Fibroblast of upper back skin (primary cell): ENCODE measurements at places on chromosomes 4 and X.

DNA sequence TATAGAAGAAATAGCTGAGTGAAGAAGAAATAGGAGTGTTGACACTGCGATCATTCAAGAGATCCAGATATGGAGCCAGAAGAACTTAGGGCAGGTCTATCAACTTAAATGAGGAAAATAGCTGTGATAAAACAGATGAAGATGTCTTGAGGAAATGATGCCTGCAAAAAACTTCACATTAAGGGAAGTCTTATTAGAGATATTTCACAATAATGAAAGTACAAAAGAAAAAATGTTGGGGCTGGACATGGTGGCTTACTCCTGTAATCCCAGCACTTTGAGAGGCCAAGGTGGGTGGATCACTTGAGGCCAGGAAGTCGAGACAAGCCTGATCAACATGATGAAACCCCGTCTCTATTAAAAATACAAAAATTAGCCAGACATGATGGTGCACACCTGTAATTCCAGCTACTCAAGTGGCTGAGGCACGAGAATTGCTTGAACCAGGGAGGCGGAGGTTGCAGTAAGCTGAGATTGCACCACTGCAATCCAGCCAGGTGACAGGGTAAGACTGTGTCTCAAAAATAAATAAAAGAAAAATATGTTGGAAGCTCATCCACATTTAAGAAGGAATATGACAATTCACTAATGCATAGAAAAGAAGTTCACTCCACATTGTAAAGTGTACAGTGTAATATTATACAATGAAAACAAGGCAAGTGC lies 56.3 kb downstream of the PKD2 start:
- DNase-seq: no peak

DNA sequence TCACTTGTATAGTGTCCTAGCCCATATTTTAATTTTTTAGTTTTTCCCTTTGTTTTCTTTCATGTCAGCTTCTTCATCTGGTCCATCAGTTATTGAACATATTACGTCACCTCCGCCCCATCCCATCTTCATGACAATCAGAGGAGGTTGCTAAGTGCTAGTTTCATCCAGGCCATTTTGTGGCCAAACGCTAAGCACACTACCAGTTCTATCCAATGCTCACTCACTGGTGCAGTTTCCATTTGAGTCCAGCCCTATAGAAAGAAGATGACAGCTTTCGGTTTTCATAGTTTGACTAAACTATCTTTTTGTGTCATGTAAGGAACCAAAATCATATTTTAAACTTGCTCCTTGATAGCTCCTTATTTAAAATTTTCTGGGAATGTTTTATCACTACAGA lies 304.2 kb downstream of the TENM3 start:
- DNase-seq: no peak

DNA sequence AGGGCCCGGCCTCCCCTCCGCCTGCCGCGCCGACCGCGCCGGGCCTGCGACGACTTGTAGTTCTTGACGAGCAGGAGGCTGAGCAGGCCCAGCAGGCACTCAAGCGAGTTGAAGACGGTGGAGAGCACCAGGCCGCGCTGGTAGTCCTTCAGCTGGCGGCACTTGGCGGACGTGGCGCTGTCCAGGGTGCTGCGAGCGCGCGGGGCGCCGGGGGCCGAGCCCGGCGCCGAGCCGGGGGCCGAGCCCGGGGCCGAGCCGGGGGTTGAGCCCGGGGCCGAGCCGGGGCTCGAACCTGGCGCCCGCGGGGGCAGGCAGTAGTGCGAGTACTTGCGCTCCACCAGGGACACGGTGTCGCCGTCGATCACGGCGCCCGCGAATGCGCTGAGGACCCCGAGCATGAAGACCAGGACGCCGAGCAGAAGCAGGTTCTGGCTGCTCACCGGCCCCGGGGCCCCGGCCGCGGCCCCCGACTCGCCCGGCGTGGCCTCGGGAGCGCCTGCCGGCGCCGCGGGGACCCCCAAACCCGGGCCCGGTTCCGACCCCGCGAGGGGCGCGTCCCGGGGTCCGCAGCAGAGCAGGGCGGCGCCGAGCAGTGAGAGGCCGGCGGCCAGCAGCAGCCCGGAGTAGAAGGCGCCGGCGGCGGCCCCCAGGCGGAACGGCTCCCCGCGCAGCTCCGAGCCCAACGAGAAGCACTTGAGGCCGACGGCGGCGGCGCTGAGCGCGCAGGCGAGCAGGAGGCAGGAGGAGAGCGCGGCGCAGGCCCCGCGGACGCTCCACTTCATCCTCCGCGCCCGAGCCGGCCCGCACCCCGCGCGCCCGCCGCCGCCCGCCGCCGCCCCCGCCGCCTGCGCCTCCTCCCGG lies 584 bp downstream of the TMEM271 start:
- peak; percentile 47 for DNase-seq

- peak; percentile 53 for DNase-seq
These were observed 142.4 kb upstream of the ANKRD50 start for GRCh38 chr4:124854968-124855367.

DNA sequence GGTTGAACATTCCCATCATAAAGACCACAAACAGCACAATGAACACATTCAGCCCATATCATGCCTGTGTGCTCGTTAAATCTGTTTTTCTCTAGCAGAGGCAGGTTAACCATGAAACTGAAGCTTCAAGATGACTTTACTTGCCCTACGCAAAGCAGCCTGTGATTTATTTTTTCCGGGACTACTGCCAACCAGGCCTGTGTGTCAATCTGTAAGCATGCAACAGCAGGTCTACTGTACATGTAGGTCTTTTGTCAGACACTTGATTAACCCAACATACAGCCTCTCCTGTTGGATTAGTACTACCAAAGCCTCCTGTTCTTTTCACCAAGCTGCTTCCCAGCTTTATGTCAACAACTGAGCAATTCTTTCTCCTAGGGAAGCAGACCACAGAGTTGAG lies 85.5 kb upstream of the ACSL1 start:
- DNase-seq: peak; percentile 66

DNA sequence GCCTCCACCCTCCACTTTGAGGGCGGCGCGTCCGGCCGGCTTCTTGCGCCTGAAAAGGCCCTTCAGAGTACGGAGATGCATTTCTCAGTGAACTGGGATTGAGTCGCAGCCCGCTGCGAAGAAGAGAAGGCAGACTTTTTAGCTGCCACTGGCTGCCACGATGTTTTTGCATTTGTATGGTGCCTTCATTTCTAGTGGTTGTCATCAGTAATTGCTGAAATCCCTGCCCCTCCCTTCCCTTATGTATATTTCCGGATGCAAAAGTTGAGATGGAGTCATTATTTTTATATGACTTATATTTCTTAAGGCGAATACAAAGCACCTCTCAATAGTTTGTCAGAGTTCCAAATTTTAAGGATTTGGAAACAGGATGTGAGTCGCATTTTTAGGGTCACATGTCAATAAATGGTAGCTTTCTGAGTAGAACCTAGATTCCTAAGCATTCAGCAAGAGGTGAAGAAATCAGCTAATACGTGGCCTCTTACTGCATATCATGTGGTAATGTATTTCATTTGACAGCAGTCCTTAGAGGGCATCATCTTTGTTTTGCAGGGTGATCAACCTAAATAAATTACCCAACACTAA lies 658 bp downstream of the ATP6AP2 start:
- DNase-seq: peak; percentile 0

GRCh38 chr4:5759236-5760075 lies 48.5 kb downstream of the EVC start:
- no peak for DNase-seq

DNA sequence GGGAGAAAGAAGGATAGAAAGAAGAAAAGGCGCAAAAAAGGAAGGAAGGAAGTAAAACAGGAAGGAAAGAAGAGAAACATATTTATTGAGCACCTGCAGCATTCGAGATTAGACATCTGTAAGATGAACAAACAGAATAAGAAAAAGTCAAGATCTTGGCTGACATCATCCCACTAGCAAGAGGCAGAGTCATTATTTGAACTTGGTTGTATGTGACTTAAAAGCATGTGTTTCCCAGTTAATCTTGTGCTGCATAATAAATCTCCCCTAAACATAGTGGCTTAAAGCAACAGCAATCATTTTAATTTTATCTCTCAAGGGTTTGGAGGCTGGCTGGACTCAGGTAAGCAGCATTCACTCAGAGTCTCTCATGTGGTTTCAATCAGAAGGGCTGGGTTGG lies 38.5 kb upstream of the COX7B2 start:
- no peak for DNase-seq

DNA sequence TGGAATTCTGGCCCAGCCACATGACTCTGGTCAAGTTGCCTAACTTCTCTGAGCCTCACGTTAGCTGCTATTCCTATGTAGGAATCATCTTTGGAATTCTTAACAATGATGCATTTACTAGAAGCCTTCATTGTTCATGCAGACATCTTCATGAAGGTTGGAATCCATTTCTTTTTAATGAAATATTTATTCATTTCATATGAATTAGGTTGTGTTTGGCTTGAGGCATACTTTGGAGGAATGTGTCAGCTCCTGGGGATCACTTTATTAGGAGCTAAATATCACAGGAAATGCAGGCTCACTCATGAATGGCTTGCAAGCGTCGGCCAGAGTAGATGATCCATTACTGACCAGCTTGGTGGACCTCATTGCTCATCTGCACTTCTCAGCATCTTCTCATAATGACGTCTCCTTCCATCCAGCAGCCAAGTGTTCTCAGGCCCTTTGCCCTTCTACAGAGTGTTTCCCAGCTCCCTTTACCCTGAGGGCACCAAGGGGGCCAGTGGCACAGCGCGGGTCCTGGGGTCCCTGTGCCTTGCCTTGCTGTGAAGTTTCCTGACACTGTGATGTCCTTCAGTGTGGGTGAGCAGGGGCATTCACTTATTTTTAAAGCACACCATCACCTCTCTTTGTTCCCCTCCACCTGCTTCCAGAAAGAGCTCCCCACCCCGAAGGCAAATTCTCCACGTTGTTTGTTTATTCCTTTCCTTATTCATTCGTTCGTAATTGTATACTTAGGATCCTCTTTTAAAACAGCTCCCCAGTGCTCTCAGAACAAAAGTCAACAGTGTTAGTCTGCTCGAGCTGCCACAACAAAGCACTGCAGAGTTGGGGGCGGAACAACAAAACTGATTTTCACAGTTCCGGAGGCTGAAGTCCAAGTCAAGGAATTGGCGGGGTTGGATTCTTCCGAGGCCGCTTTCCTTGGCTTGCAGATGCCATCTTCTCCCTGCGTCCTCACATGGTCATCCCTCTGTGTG lies 106.8 kb downstream of the STK32B start:
- no peak for DNase-seq

GRCh38 chrX:41167888-41168287 lies 82.6 kb downstream of the USP9X start:
- DNase-seq: no peak

DNA sequence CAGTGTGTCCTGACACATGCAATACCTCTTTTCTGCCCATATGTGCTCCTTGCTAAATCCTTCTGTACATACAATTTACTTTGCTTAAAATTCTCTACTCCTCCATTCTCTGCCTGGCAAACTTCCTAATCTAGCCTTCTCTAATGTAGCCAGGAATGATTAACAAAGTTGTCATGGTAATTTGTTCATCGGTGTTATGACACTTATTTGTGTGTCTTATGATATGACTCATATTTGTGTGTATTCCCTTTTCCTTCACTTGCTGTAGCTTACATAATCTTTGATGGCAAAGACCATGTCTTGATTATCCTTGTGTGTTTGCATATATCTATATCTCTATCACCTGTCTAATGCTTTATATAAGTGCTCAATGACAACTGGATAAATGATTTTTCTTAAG lies 133.3 kb downstream of the COL25A1 start:
- peak; percentile 6 for DNase-seq

GRCh38 chr4:22241415-22241814 lies 274.5 kb downstream of the ADGRA3 start:
- no peak for DNase-seq

DNA sequence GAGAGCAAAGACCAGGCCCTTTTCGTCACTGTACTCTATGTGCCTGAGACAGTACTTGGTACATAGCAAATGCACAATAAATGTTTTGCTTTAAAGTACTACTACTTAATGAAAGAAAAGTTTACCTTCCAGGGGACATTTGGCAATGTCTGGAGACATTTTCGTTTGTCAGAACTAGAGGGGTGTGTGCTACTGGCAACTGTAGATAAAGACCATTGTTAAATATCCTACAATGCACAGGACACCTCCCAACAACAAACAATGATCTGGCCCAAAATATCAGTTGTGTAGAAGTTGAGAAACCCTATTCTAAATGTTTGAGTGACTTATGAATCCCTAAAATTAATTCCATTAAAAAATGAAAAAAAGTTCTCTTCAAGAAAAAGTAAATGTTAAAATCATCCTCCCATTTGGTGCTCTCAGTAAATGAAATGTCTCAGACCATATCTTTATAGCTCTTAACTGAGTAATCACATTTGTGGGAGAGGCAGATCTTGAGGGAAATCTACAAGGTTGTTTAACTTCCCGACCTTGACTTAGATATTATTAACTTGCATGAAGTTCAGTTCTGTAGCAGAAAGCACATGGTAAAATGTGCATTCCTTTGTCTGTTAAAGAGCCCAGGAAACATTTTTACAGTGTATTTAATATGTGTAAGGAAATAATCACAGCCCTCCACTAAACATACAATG lies 18.5 kb downstream of the EGFL6 start:
- DNase-seq: no peak

DNA sequence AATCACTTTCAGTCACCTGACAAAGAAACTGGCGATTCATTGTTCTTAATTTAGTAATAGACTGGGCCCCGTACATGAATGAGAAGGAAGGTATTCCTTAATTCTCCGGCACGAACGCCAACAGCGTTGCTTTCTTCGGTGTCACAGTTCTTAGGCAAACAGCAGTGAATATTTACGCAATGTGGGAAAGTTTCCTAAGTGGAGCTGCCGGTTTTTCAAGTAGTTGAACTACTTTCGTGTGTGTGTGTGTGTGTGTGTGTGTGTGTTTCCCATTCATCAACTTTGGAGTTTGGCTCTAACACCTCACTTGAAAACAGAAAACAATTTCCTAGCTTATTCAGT lies 651 bp downstream of the NXT2 start:
- DNase-seq: peak; percentile 47

DNA sequence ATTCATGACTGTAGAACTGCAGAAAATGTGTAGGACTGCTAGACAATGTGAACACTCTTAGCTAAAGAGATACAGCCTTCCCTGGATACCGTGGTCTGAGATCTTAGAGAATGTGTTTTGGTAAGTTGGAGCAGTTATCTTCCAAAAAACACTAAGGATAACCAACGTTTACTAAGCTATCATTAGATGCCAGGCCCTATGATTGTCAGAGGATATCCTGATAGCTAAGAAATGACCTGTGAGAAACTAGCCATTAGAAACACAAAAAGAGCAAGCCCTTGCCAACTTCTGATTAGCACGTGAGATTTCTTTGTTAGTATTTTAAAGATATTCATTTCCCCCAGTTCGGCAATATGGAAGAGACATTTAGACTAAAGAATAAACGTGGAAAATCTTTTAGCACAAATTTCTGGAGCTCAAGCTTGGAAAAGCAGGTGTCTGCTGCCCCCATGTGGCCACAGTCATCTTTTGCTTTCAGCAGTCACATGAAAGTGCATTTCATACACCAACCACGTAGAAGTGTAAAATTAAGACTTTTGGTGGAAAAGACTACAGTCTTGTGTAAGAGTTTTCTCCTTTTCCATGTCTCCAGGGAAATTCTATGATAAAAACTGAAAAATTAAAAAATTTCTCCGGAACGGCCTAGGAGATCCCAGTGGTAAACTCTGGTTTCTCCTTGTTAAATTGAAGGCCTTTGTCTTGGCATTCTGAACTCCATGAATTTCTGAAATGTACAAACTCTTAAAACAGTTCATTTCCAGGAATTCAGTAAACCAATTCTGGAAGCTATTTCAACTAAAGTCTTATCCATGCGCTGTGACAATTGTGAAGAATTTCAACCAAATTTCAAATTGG lies 136.4 kb downstream of the ZNF674 start:
- peak; percentile 61 for DNase-seq

GRCh38 chr4:26094076-26094475 lies 180.1 kb downstream of the SMIM20 start:
- no peak for DNase-seq

- no peak for DNase-seq
These were observed 492.5 kb downstream of the GALNTL6 start for GRCh38 chr4:172305698-172306097.
